GM06990 (cell line): ENCODE measurements at places on chromosomes 1 and 21.

DNA sequence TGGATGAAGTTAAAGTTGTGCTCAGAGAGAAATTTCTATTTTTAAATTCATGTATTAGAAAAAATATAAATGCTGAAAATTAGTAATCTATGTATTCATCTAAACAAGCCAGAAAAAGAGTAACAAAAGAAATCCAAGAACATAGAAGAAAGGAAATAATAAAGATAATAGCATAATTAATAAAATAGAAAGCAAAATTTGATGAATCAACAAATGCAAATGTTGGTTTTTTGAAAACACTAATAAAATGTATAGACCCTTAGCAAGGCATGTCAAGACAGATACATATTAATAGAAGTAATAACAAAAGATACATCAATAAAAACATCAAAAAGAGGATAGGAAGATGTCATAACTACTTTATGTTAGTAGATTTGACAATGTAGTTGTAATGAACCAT lies 18.0 kb downstream of the F13B start:
- no peak for DNase-seq

DNA sequence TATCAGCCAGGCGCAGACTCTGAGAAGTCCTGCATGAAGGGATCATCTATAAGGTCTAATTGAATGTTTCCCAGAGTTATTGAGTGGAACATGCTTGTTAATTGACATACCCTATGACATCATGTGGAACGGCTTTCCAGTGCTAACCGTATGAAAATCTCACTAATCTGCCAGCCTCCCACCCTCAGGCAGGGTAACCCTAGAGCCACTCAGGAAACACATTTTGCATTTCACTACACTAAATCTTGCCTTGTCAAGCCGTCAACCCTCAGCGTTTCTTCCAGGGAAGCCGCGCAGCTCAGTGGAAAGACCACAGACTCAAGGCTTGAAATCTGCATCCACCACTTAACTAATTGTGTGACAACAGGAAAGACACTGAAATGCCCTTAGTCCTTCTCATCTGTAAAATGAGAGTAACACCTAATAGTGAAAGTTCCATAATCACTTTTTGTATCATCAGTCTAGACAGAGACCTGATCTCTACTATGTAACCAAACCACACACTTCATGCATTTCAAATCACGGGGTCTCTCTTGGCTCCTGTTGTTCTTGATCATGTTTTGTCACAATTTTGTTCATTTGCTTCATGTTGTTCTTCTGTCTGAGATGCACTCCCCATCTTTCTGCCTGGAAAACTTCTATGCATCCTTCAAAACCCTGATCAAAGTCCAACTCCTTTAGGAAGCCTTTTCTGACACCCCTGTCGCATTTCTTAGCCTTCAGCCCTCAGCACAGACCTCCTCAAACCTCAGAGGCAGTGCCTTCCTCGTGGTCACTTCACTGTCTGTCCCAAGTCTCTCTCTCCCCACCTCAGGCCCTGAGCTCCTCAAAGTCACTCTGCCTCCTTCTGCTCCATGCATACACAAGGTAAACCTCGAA lies 246.5 kb downstream of the TOMM20 start:
- DNase-seq: peak; percentile 61

GRCh38 chr1:56025942-56026341 lies 553.4 kb downstream of the PLPP3 start:
- no peak for DNase-seq

- DNase-seq: no peak
Measured at GRCh38 chr1:58874342-58874741, 90.5 kb upstream of the JUN start.

DNA sequence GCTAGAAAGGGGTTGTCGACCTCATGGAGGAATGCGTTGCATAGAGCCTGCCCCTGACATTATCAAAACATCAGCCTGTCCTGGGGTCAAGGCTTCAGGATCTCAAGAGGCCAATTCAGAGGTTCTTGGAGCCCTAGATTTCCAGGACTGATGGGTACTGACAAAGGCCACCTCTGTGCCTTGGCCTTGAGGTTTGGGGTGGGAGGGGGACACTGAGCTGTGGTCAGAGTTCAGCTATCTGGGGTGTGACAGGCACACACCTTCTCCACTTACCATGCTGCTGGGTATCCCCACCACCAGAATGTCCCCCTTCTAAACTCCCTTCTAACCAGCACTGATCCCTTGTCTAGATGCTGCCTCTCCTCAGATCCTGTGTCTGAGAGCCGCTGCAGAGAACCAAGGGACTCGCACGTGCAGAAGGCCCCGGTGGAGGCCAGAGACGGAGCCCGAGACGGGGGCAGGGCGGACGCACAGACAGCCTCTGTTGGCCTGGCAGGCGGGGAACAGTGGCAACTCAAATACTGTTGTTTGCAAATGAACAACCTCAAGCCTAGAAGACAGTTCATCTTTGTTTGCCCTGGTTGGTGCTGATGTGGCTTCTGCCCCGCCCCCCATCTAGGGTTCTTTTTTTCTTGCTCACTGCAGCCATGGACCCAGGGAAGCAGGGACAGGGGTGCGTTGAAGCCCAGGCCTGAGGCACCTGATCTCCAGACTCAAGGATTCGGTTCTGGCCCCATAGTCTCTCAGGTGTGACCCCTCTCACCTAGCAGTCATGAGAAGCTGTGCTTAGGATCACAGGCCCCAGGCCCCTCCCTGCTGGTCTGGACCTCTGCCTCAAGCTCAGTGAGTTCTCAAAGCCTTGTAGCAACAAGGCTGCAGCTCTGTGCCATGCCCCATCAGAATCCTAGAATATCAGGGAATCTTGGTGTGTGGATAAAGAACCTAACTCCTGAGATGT lies 28.1 kb upstream of the CSF1 start:
- DNase-seq: no peak

DNA sequence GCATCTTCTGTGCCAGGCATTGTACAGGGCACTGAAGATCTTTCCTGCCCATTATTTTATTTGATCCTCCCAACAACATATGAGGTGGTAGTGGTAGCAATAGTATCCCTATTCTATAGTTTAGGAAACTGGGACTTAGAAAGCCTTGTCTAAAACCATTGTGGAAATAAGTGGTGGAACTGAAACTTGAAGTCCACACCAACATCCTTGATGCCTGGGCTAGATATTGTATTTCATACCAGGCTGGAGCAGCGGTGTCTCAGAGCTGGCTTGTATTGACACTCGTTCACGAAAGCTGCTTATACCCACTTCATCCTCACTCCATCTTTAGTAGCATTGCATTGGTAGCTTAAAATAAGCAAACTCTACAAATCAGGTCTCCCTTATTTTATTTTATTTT lies 9.7 kb upstream of the CTSS start:
- DNase-seq: no peak

GRCh38 chr1:77876884-77877283 lies 11.5 kb upstream of the NEXN start:
- no peak for DNase-seq

DNA sequence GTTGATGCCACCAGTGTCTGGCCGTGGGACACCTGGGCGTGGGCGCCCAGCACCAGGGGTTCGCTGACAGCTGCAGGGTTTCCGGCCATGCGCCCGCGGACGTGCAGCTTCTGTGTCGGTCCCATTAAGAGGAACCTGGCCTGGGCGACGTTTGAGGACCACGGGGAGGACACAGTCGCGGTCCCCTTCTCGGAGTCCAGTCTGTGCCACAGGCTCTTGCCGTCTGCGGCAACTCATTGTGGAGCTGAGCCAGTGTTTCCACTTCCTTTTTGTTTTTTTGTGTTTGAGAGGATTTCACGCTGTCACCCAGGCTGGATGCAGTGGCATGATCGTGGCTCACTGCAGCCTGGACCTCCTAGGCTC lies 1.6 kb upstream of the C1orf159 start:
- DNase-seq: no peak

- DNase-seq: peak; percentile 83
Measured at GRCh38 chr1:2205191-2205952, 10.8 kb upstream of the FAAP20 start.

GRCh38 chr1:2194319-2194897 lies at the start of gene FAAP20:
Gene FAAP20 (minus strand): TSS chr1:2194772. CDS start chr1:2194749, 23 bp downstream.
- DNase-seq: no peak

GRCh38 chr1:213394837-213395236 lies 343.8 kb downstream of the RPS6KC1 start:
- DNase-seq: no peak

GRCh38 chr1:156664046-156664766 lies 13.0 kb downstream of the NES start:
- DNase-seq: no peak

- DNase-seq: no peak
Measured at GRCh38 chr1:201899683-201900429, 11.2 kb downstream of the SHISA4 start.

DNA sequence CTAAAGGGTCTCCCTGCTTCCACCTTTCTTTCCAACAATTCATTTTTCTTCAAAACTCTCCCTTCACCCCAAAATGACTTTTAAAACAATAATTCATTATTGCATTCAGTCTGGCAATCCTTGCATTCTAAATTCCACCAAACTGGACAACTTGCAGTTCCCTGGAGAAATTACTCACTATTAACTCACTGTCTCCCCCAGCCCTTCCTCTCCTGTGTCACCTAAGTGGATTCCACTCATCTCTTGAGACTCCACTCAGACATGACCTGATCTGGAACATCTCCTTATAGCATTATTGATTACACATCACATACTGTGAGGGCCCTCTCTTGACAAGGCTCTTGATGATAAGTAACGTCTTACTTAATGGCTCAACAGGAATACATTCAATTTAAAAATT lies 257.1 kb downstream of the BRINP2 start:
- DNase-seq: no peak

GRCh38 chr1:48932366-48932765 lies 155.7 kb upstream of the BEND5 start:
- no peak for DNase-seq

DNA sequence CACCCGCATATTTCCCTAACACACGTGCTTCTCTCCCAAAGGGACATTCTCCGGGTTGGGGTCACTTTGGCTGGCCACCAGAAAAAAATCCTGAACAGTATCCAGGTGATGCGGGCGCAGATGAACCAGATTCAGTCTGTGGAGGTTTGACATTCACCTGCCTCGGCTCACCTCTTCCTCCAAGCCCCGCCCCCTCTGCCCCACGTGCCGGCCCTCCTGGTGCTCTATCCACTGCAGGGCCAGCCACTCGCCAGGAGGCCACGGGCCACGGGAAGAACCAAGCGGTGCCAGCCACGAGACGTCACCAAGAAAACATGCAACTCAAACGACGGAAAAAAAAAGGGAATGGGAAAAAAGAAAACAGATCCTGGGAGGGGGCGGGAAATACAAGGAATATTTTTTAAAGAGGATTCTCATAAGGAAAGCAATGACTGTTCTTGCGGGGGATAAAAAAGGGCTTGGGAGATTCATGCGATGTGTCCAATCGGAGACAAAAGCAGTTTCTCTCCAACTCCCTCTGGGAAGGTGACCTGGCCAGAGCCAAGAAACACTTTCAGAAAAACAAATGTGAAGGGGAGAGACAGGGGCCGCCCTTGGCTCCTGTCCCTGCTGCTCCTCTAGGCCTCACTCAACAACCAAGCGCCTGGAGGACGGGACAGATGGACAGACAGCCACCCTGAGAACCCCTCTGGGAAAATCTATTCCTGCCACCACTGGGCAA lies 59.1 kb downstream of the LACTBL1 start:
- DNase-seq: no peak

DNA sequence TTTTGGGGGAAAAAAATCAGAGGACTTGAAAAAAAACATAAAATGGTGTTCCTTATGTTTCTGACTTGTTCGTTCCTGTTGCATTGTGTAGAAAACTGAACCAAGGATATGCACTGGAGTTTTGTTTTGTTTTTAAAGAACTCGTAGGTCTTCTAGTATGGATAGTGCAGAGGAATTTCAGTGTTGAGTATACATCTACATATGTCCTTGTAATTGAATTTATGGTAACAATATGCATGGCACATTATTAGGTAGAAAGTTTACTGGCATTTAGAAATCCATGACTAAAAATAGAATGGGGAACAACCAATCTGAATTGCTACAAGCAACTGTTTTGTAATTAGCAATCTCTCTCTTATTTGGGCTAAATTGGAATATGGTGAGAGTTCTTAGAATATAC lies 188.3 kb upstream of the ZRANB2 start:
- no peak for DNase-seq

- peak; percentile 47 for DNase-seq
Measured at GRCh38 chr1:167059045-167059808, 30.9 kb downstream of the GPA33 start.

DNA sequence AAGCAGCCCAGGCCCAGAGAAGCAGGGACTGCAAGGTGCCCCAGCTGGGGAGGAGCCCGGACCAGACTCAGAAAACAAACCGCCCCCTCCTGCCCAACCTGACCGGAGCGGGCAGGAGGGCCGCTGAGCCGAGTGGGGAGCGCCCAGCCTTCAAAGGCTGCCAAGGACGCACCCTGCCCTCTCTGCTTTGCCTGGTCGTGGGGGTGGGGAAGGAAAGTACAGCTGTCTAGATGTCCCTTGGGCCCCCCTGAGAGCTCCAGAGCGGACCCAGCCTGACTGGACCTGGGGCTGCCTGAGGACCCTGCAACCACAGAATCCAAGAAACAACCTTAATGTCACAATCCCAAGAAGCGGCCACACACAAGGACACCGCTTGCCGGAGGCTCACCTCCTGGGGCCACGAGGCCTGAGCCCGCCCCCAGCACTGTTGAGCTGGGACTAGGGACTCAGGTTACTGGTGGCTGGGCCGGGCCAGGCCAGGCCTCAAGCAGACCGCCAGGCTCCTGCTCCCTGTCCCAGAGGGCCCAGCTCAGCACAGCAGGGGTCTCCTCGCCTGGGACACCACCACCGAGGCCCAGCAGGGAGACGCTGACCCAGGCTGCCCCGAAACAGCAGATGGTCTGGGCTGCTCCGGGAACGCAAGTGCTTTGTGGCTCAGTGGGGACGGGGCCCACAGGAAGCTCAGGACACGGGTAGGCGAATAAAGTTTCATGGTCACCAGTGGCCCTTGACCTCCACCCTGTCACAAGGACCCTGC lies 1.4 kb downstream of the DVL1 start:
- no peak for DNase-seq

GRCh38 chr1:39639305-39640130 lies at the start of gene HEYL:
Gene HEYL (minus strand): TSS chr1:39639643. CDS start chr1:39639625, 18 bp downstream.
- peak; percentile 39 for DNase-seq

GRCh38 chr1:59074598-59074997 lies 222.3 kb upstream of the FGGY start:
- no peak for DNase-seq

DNA sequence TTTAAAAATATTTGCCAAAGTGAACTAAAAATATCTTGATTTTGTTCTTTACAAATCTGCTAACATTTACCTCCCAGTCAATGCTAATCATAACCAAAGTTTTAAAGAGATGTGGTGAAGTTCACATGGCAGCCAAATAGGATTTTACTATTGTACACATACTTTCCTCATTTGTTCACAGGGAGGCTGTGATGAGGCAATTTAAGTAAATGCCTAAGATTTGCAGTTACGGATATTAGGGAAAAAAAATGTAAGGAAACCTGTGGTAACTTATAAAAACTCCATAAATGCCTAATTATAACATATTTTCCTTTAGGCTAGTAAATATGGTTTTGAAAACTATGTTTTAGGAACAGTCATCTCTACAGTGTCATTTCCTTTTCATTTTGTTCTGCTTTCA lies 32.4 kb downstream of the RGS5 start:
- no peak for DNase-seq

GRCh38 chr1:209432443-209432825 lies 151.1 kb upstream of the CAMK1G start:
- no peak for DNase-seq

- DNase-seq: no peak
Measured at GRCh38 chr1:7352364-7352763, 418.7 kb upstream of the VAMP3 start.
